ENCODE measurements at places on chromosomes 7 and 10.
A peak's percentile ranks its signal among the peaks of the same experiment; 100 is the strongest.

- no peak for DNase-seq
These were observed 233.4 kb downstream of the ZMYND11 start for GRCh38 chr10:368579-369220.

DNA sequence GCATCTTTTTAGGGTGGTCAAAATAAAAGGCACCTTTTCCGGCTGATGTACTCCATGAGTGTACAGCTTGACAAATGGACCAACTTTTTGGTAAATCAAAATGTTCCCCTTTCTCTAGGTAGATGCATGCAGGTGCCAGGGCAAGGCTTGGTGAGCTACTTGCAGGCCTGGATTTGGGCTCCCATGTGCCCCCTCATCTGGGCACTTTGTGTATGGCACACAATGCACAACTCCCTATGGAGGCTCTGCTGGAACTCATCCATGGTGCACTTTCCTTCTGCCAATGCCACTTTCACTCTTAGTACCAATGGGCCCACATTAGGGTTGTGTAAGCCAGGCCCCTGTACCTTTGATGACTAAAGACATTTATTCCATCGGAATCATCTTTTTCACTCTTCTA is 300.8 kb downstream of the SDHAF3 start:
- no peak for DNase-seq

DNA sequence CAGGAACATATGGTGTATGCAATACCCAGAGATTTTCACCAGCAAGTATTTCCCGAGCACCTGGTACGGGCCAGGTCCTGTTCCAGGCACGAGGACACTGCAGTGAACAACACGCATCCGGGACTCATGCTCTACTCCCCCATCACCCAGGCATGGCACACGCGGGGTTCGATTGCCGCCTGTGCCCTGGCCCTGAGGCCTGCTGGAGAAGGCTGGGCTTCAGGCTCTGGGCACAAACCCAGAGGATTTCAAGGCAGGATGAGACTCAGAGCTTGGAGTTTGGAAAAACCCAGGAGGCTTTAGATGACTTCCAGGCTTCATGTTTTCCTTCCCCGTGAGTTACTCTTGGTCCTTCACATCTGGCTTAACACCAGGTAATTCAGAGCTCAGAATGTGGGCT is 143.5 kb downstream of the NEURL1 start:
- no peak for DNase-seq

DNA sequence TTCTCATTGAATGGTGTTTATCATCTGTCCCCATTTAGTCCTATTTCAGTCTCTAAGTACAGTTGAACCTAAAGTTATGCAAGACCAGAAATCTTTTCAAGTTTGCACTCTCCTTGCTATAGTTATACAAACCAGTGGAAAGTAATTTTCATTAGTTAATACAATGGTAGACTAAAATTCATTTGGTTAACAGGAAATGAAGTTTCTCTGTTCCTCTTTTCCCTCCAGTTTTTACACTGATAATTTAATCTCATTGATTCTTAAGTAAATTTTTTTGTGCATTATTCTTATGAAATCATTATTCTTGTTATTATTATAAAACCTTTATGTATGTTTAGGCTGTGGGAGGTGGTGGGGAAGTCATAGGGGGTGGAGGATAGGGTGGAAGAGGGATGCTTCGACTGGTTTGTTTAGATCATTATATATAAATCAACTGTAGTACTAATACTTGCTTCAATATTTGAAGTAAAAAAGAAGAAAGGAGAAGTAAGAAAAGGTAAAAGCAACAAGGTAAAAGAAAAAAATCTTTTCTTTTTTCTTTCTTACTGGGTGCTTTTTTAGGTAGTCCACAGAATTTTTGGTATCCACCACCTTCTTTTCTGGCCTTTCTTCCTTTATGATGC is 104.1 kb downstream of the GPR85 start:
- no peak for DNase-seq

- no peak for DNase-seq
These were observed 63.7 kb upstream of the LAMB4 start for GRCh38 chr7:108193594-108194498.

DNA sequence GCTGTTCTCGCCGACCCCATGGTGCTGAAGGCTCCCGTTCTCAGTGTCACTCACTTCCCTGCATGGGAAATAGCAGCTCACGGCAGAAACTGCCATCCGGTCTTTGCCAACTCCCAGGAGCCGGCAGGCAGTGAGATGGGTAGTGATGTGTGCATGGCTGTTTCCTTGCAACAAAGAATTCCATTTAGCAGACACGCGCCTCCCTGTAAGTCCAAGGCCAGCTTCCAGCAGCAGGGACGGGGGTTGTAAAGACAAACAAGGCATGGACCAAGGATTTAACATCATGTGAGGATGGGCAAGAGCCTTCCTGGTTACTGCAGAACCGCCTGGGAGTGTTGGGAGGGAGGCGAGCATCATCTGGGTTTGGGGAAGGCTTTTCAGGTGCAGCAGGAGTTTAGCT is 273.1 kb downstream of the GLRX3 start:
- no peak for DNase-seq

- no peak for DNase-seq
These were observed 102.1 kb downstream of the RTKN2 start for GRCh38 chr10:62166331-62167131.

- no peak for DNase-seq
These were observed 123.1 kb downstream of the MBL2 start for GRCh38 chr10:52649511-52649910.

DNA sequence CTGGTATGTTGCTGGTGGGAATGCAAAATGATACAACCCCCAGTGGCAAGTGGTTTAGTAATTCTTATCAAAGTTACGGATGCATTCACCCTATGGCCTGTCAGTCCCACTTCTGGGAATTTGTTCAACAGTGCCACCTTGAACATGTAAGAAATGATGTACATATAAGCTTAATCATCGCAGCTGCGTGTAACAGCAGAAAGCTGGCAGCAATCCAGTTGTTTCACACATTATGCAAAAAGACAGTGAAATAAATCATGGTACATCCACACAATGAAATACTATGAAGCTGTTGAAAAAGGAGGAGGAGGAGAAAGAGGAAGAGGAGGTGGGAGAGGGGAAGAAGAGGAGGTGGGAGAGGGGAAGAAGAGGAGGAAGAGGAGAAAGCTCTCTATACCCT is 76.2 kb upstream of the MYL10 start:
- no peak for DNase-seq

GRCh38 chr7:148556892-148557291 is 33.7 kb upstream of the C7orf33 start:
- no peak for DNase-seq

GRCh38 chr10:102287991-102288390 is 42.7 kb downstream of the GBF1 start:
- no peak for DNase-seq

GRCh38 chr10:7374795-7375194 is 36.0 kb downstream of the SFMBT2 start:
- DNase-seq = no peak

DNA sequence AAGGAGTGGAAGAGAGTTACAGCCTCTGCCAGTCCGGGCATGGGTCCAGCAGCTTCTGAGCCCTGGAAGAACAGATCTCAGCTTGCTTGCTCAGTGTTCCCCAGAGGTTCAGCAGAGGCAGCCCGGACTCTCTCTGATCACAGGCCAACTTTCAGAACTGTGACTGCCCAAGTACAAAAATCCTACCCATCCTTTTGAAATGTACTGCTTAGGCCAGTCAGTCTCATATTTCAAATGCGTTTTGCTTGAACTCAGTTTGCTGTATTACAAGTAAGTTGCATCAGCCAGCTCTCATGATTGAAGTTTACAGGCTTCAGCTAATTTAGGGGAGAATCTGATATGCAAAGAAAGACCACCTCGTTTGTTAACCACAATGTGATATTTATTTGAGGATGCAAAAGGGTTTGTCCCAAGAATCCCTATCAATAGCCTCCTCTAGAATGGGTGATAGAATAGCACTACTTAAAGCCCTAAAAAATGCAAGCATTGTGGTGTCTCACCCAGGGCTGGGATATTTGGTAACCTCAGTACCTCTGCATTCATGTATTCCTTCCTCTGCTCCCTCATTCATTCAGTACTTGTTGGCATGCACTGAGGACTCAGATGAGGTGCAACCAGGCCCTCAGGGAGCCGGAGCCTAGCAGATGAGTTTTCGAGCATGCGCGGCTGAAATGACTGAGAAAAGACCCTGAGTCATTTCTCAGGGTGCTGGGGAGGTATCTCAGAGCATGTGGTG is 7.0 kb downstream of the AIMP2 start:
- no peak for DNase-seq

- no peak for DNase-seq
These were observed 207.0 kb downstream of the HTR7 start for GRCh38 chr10:90650858-90651257.

- DNase-seq = no peak
These were observed 114.7 kb upstream of the FAM171A1 start for GRCh38 chr10:15485684-15486316.

GRCh38 chr10:127849921-127850320 is 42.8 kb downstream of the CLRN3 start:
- no peak for DNase-seq

- no peak for DNase-seq
These were observed 28.4 kb downstream of the JMJD1C start for GRCh38 chr10:63437116-63437949.

GRCh38 chr7:83161186-83161585 is 1.5 kb downstream of the PCLO start:
- DNase-seq = no peak

- peak; percentile 30 for DNase-seq
These were observed 829 bp upstream of the RPA3 start for GRCh38 chr7:7719236-7719635.
